ENCODE measurements at places on chromosomes 3 and 15.
A peak's percentile ranks its signal among the peaks of the same experiment; 100 is the strongest.

DNA sequence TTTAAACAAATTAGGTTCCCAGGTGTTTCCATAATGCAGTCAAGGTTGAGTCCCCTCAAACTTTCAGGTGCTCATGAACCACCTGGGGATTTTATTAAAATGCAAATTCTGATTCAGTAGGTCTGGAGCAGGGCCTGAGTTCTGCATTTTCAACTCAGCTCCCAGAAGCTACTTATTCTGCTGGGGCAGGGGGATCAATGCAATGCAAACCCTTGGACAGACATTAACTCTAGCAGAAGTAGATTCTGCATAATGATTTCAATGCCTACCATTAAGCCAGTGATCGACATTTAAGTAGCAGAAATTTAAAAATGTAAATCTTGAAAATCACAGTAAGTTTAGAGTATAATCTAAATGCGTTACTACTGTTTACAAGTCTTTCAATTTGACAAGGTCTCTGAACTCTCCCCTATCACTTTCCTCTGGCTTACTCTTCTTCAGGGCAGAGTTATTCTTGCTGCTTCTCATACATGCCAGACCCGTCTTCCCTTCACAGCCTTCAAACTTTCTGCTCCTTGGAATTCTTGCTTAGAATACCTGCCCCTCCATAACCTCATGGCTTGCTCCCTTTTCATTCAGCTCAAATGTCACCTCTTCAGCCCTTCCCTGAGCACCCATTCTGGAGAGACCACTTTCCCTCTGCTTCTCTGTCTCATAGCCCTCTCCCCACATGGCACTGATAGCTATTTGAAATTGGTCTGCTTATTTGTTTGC is 19.3 kb upstream of the DPPA4 start:
- DNase-seq, result no peak

- no peak for DNase-seq
Measured at GRCh38 chr3:99921986-99922385, 104.3 kb downstream of the CMSS1 start.

GRCh38 chr15:89171136-89172072 is 50.0 kb downstream of the RLBP1 start:
- peak; percentile 27 for DNase-seq

GRCh38 chr15:57421110-57421509 is 44.8 kb downstream of the CGNL1 start:
- no peak for DNase-seq

- DNase-seq, result no peak
Measured at GRCh38 chr3:24060055-24060454, 115.0 kb downstream of the NR1D2 start.

- DNase-seq, result no peak
Measured at GRCh38 chr15:38842226-38842625, 277.6 kb upstream of the RASGRP1 start.

- DNase-seq, result no peak
Measured at GRCh38 chr15:62454567-62455172, 289.6 kb upstream of the C2CD4B start.

GRCh38 chr15:34271493-34271892 is 46.7 kb downstream of the EMC4 start:
- no peak for DNase-seq

DNA sequence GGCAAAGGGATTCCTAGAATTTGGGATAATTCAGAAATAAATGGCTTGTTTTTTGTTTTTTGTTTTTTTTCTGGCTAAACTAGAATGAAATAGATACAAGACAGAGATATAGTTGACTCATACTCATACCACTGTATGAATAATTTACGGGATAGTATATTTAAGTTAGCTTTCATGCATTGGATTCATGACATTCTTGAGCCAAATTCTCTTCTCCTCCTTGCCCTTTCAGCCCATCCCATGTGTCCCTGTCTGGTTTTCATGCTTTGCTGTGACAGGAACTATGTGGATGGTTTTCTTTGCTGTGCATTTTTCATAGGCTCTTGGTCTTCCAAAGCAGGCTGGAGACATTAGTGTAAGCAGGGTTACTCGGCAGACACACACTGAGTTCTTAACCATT is 66.6 kb upstream of the UMPS start:
- DNase-seq, result no peak

DNA sequence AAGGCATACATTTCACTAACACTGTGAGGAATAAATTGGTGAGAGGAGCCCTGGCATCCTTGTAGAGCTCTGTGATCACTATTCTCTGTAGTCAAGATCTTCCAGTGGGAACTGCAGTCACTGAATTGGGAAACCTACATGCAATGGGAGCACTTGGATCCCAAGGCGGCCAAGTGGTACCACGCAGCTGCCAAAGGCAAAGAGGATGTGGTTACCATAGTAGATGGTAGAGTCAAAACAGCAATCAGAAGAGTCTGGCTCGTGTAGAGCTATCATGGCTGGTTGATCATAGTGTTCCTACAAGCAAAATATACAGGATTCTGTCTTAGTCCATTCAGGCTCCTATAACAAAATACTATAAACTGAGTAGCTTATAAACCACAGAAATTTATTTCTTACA is 849.7 kb downstream of the ROBO2 start:
- DNase-seq, result no peak

- no peak for DNase-seq
Measured at GRCh38 chr15:70430069-70430468, 332.4 kb upstream of the TLE3 start.

DNA sequence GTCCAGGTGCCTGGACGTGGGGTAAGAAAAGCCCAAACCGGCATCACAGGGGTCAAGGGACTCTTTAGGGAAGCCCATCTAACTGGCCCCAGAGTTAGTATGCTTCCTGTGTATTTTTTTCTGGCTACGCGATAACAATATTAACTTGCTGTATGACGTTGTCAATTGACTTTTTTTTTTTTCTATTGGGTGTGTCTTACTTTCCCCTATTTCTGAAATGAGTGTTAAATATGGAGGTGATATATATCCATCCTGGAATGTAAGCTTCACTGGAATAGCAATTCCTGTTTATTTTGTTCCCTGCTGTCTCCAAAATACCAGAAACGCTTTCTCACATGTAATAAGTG is 598 bp upstream of the GMNC start:
- DNase-seq, result no peak

DNA sequence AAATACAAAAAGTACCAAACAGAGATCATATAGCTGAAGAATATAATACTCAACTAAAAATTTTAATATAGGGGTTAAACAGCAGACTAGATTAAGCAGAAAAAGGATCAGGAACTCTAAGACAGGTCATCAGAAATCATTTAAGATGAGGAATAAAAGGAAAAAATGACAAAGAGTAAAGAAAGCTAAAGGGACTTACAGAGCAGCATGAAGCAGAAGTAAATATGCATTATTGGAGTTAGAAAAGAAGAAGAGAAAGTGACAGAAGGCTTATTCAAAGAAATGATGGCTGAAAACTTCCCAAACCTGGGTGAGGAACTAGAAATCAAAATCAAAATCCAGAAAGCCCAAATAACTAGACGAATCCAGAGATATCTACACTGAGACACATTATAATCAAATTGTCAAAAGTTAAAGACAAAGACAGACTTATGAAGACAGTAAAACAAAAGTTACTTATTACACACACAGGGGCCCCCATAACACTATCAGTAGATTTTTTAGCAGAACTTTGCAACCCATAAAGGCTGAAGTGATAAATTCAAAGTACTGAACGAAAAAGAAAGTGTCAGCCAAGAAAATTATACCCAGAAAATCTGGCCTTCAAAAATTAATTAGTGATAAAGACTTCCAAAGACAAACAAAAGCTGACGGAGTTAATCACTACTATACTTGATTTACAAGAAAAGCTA is 95.6 kb downstream of the SCAPER start:
- no peak for DNase-seq

DNA sequence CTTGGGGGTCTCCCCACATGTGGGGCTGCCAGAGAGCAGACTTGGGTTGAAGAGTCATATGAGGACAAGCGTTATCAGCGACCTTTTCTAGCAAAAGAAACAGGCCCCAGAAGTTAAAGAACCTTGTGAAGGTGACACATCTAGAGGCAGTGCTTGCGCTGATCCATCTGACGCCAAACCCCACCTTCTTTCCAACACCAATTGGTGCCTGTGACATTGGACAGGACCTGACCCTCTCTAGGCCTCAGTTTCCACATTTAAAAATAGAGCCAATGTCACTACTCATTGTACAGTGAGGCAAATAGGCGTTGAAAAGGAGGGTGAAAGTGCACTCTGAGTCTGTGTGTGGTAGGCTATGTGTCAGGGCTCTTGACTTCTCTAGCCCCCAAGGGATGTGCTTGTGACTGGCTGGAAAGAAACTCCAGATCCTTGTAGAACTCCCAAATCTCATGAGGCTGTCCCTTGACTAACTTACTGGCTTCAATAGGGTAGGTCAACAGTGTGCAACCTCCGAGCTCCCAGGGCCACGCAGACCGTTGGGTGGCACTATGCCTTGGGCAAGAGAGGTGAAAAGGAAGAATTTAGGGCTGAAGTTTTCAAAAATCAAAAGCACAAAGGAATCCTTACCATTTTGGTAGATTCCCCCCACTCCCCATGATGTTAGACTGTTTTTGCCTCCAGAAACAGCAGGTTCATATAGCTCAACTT is 666 bp upstream of the FAM219B start:
- no peak for DNase-seq

DNA sequence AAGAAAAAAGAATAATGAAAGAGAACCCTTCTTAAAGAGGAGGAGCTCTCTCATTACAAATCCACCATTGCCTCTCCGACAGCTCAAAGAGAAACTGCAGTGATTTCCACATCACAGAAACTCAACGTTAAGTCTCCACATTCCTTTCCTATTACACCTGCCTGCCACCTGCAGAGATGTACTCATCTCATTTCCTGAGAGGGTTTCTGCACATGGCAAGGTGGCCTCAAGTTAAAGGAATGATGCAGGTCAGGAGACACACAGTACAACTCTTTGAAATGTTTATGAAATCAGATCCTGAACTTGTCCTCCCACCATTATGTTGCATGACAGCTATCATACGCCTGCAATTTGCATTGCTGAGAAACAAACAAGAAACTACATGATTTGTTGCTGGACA is 458.4 kb upstream of the ADAMTS9 start:
- no peak for DNase-seq

GRCh38 chr15:72774696-72775383 is 8.7 kb downstream of the ADPGK start:
- no peak for DNase-seq

DNA sequence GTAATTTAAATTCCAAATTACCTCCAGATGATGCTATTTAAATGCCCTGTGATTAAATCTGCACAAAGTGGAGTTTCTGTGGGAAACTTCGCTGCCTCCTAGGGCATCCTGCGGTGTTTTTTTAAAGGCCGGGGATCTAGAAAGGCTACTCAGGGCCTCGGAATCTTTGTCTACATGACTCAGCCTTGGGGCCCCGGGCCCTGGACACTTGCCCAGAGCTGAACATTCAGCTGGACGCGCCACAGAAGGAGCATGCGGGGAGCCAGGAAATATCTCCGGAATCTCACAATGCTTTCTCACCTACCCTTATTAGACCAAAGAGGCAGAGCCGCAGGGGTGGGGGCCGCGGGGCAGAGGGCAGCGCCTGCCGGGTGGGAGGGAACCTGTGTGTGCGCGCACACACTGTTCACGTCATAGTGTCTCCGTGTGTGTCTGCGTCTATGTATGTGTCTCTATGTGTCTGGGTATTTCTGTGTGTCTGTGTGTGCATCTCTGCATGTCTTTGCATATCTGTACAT is 145.5 kb upstream of the TPM1 start:
- DNase-seq, result no peak

- no peak for DNase-seq
Measured at GRCh38 chr3:63047068-63047467, 171.9 kb upstream of the CADPS start.

DNA sequence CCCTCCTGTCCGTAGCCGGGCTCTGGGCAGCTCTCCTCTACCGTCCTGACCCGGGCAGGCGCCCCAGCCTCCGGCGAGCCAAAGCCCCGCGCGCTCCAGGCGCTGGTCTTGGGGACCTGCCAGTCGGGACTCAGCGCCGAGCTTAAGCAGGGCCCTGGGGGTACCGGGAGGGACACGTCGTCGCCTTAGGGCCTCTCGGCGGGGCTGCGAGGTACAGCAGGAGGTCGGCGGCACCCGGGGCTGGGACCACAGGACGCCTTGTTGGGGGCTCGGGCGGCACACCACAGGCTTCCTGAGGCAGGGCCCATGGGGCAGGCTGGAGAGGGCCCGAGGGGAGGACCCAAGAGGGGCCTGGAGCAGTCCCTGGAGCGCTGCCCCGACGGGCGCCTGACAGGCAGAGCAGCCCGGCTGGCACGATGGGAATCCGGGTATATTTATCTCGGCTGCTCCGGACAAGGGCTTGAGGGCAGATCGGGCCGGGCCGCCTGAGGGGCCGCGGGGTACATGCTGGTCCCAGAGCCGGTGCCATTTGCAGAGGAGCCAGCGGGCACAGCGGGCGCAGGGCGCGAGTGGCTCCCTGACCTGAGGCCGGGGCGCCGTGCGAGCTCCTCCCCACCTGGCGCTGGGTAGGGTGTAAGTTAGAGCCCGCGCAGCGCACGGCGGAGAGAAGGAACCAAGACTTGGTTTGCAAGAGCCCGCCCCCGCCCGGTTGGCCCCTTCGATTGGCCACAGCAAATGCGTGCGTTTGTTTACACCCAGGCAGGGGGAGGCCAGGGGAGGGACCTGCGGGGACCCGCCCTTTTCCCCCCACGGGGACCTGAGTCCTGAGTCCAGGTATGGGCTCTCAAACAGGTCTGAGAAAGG is 574 bp downstream of the SLC38A3 start:
- no peak for DNase-seq

DNA sequence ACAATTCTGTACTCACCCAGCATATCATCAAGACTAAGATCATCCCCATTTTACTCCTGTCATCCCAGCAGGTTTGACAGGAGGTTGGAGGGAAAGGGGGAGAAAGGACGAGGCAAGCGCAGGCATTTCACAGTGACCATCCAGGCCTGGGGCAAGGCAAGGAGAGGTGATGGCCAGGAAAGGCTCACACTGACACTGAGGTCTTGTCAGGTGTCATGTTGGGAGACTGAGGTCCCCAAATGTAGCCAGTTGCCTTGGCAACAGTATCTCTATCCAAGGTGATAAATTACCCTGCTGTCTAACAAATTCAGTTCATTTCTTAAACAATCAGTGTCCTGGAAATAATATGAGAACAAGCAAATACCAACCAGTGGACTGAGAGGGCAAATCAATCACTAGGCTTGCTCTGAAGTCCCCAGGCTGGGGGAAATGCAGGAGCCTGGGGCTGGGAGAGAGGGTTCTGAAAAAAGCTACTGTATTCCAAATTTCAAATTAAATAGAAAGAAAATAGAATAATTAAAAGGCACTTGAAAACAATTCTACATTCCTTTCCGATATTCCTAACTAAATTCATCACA is 172.8 kb downstream of the OSBPL10 start:
- DNase-seq, result no peak

GRCh38 chr3:110533089-110533488 is 538.5 kb upstream of the NECTIN3 start:
- DNase-seq, result no peak

DNA sequence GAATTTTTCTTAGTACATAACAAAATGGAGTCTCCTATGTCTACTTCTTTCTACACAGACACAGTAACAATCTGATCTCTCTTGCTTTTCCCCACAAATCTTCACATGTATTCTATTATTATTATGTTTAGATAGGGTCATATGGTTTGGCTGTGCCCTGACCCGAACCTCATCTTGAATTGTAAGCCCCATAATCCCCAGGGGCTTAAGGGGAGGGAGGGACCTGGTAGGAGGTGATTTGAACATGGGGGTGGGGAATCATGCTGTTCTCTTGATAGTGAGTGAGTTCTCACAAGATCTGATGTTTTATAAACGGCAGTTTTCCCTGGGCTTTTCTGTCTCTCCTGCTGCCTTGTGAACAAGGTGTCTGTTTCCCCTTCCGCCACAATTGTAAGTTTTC is 86.7 kb upstream of the SELENOK start:
- DNase-seq, result no peak
